T follicular helper cell (primary cell): ENCODE measurements at places on chromosomes 1 and 21.

DNA sequence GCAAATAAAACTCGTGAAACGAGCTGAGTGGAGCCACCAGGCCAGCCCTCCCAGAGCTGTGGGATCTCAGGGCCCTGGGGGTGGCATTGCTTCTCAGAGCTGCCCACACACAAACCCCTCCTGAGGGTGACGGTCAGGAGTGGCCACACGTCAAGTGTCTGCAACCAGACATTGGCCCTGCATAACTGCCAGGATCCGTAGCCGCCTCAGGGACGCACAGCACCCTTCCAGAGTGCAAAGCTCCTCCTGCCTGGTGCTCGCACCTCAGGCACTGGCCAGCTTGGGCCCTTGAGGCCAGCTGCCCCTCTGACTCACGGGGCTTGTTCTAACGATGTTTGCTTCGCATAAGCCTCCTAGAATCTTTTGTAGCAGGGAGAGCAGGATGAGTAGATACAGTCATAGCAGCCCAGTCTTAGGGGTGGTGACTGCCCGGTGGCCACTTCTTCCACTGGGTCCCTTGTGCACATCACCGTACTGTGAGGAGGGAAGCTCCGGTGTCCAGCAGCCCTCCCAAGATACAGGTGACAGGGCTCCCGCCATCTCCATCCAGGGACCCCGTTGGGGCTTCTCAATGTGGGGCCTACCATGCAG lies 5.0 kb downstream of the WNT3A start:
- DNase-seq: no peak

DNA sequence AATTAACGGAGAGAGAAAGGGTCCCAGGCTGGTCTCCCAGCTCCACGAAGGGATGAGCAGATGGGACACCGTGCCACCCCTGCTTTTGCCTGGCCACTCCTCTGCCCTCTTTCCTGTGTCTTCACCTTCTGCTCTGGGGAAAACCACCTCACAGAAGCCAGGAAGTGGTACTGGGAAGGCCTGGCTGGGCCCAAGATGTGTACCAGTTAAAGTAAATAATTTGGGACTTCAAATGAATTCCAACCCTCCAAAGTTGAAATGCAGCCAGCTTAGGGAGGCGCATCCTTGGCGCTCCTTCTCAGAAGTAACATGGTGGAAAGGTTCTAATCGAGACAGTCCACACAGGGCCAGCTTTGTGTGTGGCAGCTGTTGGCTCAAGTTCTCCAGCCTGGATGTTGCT lies 45.7 kb downstream of the MAP3K21 start:
- no peak for DNase-seq

GRCh38 chr1:32693455-32694174 lies 9.0 kb downstream of the SYNC start:
- no peak for DNase-seq

- no peak for DNase-seq
These were observed 211.0 kb upstream of the RAB4A start for GRCh38 chr1:229059671-229060539.

DNA sequence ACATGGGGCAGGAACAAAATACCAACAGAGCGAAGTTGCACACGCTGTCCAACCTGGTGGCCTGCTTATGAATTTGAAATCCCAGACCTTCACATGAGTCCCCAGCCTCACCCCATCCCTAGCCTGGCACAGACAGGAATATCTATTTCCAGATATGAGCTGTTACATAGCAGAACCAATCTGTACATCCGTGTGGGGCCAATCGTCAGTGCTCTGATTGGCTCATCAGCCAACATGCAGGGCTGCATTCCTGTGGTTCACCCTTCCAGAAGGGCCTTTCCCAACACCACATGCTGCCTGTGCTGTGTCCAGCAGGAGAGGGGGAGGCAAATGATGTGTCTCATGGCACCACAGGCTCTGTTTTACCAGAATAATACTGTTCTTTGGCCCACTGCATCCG lies 31.3 kb downstream of the CCN1 start:
- DNase-seq: no peak

GRCh38 chr1:245858722-245859492 lies 648.2 kb downstream of the SMYD3 start:
- DNase-seq: no peak

DNA sequence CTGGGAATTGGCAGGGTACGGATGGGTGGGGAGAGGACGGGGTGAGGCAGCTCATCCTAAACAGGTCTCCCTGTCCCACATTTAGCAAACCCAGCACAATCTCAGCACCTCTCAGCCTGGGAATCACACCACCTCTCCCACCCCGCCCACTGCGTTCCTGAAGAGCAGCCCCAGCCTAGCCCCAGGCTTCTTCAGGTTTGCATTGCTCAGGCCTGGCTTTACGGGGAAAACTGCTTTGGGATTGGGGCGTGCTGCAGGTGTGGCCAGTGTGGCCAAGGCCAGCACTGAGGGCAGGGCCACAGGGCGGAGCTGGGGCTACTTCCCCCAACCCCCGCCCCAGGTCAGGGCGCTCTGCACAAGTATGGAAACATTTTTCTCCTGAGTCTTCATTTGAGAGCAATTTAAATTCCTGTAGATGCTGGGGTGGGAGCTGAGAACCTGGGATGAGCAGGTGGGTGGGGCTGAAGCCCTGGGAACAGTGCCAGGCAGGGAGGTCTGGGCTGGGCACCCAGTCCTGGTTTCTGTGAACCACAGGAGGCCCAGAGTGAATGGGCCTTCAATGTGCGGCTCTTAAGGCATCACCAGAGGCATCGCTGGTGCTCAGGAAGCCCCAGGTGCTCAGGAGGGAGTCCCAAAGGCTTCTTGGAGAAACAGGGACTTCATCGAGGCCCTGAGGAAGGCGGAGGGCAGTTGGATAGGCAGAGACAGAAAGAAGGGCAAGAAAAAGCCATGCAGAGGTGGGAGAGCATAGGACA lies 24.1 kb downstream of the TNNT2 start:
- no peak for DNase-seq

- no peak for DNase-seq
These were observed 53.5 kb downstream of the S1PR1 start for GRCh38 chr1:101290119-101290921.

DNA sequence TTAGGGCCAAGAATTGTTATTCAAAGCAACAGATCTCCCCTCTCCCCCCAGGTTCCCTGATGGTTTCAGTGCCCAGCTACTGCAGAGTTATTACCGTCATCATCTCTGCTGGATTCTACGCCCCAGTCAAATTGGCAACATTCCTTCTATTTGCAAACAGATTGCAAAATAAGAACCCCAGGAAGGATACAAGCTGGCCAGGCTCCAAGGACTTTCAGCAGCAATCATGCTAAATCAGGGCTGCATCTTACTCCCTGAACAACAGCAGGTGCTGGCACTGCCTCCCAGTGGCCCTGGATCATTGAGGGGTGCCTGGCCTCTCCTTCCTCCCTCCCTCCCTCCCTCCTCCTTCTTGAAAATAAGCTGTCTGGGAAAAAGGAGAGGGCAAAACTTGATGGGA lies 521.6 kb upstream of the BEND5 start:
- no peak for DNase-seq

DNA sequence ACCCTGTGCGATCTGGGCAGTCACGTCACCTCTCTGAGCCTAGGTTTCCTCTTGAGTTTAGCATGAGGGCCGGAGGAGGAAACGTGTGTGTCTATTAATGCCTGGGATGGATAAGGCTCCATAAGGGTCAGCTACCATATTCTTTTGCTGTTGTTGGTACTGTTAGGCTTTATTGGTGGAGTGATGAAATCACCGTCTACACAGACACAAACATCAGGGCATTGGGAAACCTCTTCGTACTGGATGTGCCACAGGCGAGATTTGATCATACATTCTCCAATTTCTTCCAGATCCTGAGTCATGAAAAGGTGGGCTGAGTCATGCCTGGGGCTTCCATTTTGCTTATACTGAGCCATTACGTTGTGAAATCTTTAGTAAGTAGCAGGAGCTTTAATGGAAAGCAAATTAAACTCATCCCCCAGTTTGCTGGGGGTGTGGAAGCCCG lies 24.9 kb upstream of the GRHL3 start:
- no peak for DNase-seq

- DNase-seq: no peak
These were observed 3.3 kb downstream of the PLK3 start for GRCh38 chr1:44803312-44804095.

DNA sequence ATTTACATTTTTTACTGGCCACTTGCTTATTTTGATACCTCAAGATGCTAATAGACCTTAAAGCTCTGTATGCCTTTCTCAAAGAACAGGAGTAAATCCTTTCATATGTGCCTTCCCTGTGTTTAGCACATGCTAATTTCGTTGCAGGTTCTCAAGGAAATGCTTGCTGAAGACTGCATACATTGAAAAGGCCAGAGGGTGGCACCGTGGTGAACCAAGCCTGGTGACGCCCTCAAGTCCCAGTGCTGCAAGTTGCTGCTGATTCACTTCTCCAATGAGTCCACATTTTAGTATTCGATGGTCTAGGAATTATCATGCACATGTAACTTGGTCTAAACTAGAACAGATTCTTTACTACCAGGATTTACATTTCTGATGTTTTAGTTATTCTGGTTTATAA lies 94.1 kb downstream of the CLDN17 start:
- DNase-seq: no peak

- no peak for DNase-seq
These were observed 5.2 kb upstream of the S100A11 start for GRCh38 chr1:152042030-152042429.

DNA sequence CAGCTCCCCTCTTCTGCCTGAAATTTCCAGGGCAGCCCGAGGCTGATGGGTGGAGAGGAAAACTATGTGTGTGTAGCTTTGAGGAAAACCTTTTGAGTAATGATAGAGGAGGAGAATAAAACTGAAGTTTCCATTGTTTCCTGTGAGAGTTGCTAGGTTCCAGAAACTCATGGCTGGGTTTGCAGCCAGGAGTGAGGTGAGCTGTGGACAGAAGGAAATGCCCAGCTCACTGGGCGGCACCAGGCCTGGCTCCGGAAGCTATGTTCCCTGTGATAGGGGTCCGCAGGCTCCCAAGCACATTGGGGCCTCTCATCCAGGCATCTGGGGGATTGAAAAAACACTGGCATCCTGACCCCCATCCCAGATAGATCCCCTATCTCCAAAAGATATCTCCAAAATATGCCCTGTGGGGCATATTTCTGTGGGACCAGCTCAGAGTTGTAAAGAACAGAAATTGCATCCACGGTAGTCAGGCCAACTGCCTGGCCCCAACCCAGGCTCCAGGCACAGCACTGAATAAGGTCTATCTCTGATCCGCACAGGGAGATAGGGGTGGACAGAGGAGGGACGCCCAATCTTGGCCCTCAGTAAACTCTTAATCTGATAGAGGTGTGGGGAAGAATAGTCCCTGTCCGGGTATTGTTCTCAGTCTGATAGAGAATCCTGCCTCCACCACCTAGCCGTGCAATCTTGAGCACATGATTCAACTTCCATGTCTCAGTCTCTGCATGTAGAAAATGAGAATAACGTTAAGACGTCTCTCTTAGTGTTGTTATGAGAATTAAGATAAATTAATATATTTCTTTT lies 1.8 kb upstream of the HSPG2 start:
- DNase-seq: no peak

DNA sequence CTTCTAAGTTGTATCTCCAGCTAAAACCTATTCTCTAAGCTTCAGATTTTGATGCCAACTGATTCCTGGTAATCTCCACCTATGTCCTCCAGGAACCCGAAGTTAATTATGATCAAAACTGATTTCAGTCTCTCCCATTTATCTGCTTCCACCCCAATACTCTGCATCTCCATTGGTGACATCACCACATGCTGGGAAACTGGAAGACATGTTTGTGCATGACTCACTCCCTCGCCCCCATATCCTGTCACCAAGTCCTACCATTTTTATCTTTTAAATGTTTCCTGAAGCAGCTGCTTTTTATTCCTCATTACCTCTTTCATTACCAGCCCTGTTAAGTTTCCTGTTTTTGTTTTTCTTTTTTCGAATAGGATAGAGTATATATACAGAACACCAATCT lies 228.5 kb downstream of the LRRC40 start:
- no peak for DNase-seq

DNA sequence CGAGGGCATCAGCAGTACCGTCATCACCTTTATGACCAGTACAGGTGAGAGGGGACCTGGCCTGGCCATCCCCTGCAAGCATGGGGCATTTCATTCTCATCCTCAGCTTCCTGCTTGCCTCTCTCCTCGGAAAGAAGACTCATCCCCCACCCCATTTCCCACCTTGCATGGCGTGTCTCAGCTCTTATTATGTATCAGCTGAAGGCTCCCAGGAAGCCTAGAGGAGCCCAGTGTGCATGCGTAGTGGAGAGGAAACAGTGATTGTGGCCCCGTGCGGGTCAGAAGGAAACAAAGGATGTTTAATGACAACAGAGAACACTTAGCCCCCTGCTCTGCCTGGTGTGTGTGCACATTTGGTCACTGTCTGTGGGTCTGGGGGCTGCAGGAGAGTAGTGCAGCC lies 40.3 kb upstream of the CNTN2 start:
- DNase-seq: no peak

DNA sequence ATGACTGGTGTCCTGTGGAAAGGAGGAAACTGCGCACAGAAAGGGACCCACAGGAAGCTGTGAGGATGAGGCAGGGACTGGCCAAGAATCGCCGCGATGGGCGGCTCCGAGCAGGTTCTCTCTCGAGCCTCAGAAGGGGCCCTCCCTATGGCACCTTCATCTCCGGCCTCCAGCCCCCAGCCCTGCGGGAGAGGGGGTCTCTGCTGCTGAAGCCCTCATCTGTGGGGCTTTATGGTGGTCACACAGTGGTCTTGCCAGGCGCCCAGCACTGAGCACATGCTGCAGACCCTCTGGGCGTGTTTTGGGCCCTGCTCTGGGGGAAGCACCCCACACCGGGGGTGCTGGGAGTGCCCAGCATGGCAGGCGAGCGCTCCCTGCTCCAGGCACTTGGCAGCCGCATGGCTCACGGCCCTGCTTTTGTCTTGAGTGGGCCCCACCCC lies 86.6 kb upstream of the ACTRT2 start:
- no peak for DNase-seq

- no peak for DNase-seq
These were observed 75.1 kb downstream of the UCHL5 start for GRCh38 chr1:192984080-192984479.

DNA sequence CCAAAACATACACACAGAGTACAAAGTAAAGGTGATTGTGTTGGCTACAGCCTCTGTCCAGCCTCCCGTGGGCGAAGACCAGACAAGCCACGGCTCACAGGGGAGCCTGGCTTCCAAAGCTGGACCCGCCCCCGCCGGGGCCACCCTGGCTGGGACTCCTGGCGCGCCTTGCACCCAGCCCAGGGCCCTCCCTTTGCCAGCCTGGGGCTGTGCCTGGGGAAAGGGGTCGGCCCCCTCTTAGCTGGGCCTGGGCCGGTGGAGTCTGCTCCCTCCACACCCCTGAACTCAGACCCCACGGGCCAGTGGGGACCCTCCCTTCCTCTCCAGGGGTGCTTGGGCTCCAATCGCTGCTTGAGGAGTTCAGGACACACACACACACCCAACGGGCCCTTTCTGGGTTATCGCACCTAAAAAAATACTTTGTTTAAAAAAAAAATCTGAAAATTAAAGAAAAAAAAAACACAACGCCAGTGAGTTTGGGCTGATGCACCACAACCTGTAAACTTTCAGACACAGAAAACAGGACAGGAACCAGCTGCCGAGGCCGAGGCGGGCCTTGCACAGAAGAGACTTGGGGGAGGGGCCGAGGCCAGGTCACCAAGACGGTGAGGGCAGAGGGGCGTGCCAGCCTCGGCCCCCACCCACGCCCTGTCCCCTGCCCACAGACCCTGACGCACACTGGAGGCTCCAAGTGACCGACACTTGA lies 56.3 kb downstream of the KCNAB2 start:
- DNase-seq: no peak
